ENCODE measurements at places on chromosomes 2 and 18. TPM values are rescaled to one million over a fixed set of nuclear protein-coding genes. Genes with fewer than 3 reads are reported as not detected.

Gene NEU2
- not detected for total RNA-seq

Gene HOXD1
- 10.4 TPM for total RNA-seq

Gene LCT
- 0.07 TPM for total RNA-seq

Gene ATP8B1
- total RNA-seq: 100 TPM

Gene EMILIN1
- 16.6 TPM for total RNA-seq

Gene GRP
- total RNA-seq: not detected

DNA sequence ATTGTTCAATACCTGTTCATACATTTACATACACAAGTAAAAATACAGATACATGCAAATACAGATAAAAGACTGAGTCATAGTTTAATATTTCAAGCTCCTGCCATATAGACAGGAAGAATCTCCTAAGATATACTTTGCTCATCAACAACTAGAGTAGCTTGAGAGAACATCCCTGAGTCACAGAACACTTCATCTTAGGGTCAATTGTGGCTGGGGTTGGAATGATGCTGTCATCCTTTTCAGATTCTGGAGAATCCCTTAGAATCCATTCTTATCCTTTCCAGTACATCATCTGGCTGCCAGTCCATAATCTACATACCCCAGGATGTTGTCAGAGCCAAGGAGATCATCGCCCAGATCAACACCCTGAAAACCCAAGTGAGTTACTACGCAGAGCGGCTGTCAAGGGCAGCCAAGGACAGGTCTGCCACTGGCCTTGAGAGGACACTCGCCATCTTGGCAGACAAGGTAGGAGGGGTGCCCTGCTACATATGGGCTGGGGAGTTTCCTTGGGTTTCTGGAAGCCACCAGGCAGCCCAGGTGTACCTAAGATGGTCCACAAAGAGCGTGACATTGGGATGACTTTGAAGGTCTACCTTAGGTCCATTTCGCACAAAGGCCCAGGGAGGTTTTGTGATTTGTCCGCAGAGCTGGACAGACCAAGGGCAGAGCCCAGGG, 55.7 kb downstream of the COA5 start:
- H3K27me3 ChIP-seq: no peaks in the 10 kb centered on the region
- H3K4me3 ChIP-seq: no peak overlapping the region
- no peak for DNase-seq
- H3K4me1 ChIP-seq: no peaks in the 10 kb centered on the region
- no peak overlapping the region for H3K27ac ChIP-seq
- H3K36me3 ChIP-seq: peaks cover 28% of the 10 kb centered on the region

GRCh38 chr2:65326276-65326675, 98.6 kb downstream of the ACTR2 start:
- H3K4me3 ChIP-seq: no peak overlapping the region
- no peak overlapping the region for H3K27ac ChIP-seq
- H3K36me3 ChIP-seq: no peaks in the 10 kb centered on the region
- no peaks in the 10 kb centered on the region for H3K4me1 ChIP-seq

DNA sequence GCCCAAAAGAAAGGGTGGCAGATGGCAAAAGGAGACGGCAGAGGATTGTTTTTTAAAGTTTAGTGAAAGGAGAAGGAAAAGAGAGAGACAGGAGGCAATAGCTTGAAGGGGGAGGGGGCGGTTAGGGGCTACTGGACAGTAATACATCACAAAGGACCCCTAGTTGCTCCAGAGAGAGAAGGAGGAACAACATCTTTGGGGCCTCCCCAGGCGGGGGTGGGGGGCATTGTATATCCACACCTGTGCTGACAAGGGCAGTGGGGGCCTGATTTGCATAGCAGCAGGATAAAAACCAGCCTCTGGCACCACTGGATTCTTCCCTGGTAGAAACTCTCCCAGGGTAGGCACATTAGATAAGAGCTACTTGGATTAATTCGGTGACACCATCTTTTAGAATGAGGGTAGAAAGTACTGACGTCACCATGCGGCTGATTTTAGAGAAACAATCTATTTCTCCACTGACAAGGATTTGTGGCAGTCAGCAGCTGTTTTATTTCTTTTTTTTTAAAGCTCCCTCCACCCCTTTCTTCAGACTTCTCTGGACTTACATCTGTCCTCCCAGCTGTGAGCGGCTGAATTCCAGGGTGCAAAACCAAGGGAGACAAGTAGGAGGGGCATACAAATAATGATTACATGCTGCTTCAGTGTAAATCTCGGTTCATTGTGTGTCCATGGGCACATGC, 199.8 kb upstream of the NRP2 start:
- no peaks in the 10 kb centered on the region for H3K27me3 ChIP-seq
- DNase-seq: no peak
- no peak overlapping the region for H3K4me3 ChIP-seq

DNA sequence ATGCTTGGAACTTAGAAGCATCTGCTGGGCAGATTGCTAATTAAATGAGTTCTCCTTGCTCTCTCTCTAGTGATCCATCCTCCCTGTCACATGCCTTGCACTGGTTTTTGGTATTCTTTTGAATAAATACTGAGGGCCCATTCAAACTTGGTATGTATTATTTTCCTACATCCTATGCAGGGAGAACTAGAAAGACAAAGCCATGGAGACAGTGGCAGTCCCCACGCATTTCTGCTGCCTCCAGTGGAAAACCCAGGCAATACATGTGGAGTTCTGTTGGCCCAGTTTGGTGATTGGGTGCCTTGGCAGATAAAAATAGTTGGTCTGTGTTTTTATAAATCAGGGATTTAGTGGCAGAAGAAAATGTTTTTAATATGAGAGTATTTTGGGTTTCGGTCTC, 68.7 kb downstream of the DIS3L2 start:
- H3K27me3 ChIP-seq: no peaks in the 10 kb centered on the region
- no peak overlapping the region for H3K27ac ChIP-seq
- no peak for DNase-seq

GRCh38 chr18:27411911-27412310, 226.8 kb upstream of the CHST9 start:
- H3K36me3 ChIP-seq: no peaks in the 10 kb centered on the region
- H3K4me3 ChIP-seq: no peak overlapping the region

GRCh38 chr2:70775141-70775540, 7.1 kb upstream of the ADD2 start:
- H3K36me3 ChIP-seq: no peaks in the 10 kb centered on the region
- no peak for DNase-seq

DNA sequence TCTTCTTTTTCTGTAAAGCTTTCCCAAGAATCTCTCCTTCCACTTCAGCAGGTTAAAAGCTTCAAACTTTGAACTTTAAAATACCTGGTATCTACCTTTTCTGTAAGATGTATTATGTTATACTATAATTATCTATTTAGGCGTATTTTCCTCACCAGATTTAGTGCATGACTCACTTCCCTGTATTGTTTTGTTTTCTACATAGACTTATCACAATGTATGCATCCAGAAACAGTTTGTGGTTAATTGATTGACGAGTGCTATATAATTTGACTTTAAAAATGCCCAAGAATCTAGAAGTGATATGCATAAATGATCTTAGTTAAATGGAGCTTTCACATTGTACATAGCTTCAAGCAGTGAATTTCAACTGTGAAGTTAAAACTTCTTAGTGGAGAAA, 473.9 kb upstream of the CDH2 start:
- H3K4me1 ChIP-seq: peaks cover 6% of the 10 kb centered on the region
- DNase-seq: peak; percentile 59
- no peak overlapping the region for H3K4me3 ChIP-seq
- H3K27ac ChIP-seq: no peak overlapping the region
- no peaks in the 10 kb centered on the region for H3K27me3 ChIP-seq

- no peak overlapping the region for H3K4me3 ChIP-seq
- no peak overlapping the region for H3K27ac ChIP-seq
- H3K27me3 ChIP-seq: no peaks in the 10 kb centered on the region
- H3K36me3 ChIP-seq: peaks cover 2% of the 10 kb centered on the region
- peak; percentile 22 for DNase-seq
- H3K4me1 ChIP-seq: no peaks in the 10 kb centered on the region
These were observed 62.5 kb downstream of the RPIA start for GRCh38 chr2:88753833-88754584.

- no peak for DNase-seq
- no peaks in the 10 kb centered on the region for H3K36me3 ChIP-seq
- no peak overlapping the region for H3K27ac ChIP-seq
- H3K4me3 ChIP-seq: no peak overlapping the region
These were observed 87.7 kb upstream of the DDX18 start for GRCh38 chr2:117726747-117727146.

DNA sequence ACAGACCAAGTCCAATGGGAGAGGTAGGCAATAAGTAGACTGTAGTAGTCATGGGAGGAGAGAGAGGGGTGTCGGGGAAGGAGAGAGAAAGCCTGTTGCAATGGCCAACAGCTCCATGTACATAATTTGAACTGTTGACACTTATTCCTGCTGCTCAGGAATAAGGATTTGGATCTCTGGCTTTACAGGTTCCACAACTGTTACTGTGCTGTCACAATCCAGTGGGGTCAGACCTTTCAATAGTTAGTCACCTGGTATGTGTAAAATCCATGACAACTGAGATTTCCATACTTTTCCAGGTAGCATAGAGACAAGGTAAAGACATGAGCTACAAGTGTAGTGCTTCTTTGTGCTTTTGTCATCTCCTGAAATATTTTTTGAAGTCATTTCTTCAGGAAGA, 47.5 kb upstream of the RIOK3 start:
- H3K36me3 ChIP-seq: no peaks in the 10 kb centered on the region
- peaks cover 19% of the 10 kb centered on the region for H3K4me1 ChIP-seq
- DNase-seq: no peak
- H3K4me3 ChIP-seq: no peak overlapping the region

- H3K4me1 ChIP-seq: peaks cover 19% of the 10 kb centered on the region
- H3K36me3 ChIP-seq: no peaks in the 10 kb centered on the region
- peak; percentile 51 for DNase-seq
These were observed 5.1 kb downstream of the IL1B start for GRCh38 chr2:112831513-112831845.

- no peaks in the 10 kb centered on the region for H3K27me3 ChIP-seq
- H3K4me1 ChIP-seq: peaks cover 6% of the 10 kb centered on the region
- H3K27ac ChIP-seq: no peak overlapping the region
- no peaks in the 10 kb centered on the region for H3K36me3 ChIP-seq
- DNase-seq: no peak
- no peak overlapping the region for H3K4me3 ChIP-seq
These were observed 28.6 kb downstream of the ITGA6 start for GRCh38 chr2:172456002-172456401.

DNA sequence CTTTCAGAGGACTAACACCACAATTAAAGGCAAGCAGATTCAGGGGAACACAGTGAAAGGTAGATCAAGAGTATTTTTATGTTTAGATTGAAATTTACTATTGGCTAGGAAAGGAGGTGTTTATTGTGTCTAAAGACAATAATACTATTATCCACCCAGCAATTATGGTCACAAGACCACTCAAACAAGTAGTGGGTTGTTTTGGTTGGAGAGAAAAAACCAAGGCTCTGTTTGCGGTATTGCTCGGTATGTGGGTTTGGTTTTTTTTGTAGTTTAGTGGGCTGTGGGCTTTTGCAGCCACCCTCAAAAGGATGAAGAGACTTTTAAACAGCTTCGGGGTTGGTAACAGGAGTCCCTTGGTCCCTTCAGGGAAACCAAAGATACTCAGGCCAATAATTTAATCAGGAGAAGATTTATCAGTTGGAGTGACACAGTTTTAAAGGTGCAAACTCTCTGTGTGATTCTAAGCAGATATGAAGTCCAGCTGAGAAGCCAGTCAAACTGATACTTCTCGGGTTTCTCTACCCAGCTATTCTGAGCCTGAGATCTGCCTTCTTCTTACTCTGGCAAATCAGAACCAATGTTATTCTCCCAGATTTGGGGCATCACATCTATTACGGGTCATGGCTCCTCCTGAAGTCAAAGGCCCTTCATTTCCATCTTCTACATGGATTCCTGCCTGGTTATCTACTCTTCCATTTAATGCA, 55.3 kb downstream of the DCC start:
- no peak overlapping the region for H3K4me3 ChIP-seq
- H3K27ac ChIP-seq: no peak overlapping the region

GRCh38 chr2:225037415-225038230, 4.6 kb downstream of the DOCK10 start:
- peaks cover 6% of the 10 kb centered on the region for H3K27me3 ChIP-seq
- no peak overlapping the region for H3K27ac ChIP-seq
- no peak for DNase-seq
- H3K4me3 ChIP-seq: no peak overlapping the region
- no peaks in the 10 kb centered on the region for H3K36me3 ChIP-seq

DNA sequence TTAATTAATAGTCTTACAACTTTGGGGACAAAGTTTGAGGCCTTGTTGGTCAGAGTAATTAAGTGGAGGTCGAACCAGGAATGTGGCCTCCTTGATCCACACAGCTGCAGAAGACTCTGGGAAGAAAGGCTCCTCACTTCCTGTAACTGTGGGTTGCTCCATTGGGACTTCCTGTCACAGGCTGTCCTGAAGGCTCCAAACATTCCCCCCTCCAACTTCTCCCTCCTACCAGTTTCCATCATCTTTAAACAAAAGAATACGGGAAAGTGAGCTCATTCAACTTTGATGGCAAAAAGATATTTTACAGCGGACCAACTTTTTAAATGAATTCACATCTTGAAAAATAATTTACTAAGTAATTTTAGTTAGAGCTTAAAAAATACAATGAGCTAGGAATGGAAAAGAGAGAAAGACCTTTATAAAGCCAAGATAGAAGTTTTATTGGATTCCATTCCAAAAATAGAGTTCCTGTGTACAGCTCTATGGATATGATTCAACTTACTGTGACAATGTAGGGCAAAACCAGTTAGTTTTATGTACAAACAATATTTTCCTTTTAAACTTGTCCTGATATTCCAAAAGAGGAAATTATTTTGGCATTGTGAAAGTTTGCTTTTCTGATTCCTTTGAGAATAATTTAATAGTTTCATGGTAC, 212.0 kb upstream of the NABP1 start:
- H3K36me3 ChIP-seq: no peaks in the 10 kb centered on the region
- DNase-seq: no peak
- H3K27ac ChIP-seq: peak overlapping the region; percentile 26
- peaks cover 12% of the 10 kb centered on the region for H3K4me1 ChIP-seq
- no peak overlapping the region for H3K4me3 ChIP-seq

DNA sequence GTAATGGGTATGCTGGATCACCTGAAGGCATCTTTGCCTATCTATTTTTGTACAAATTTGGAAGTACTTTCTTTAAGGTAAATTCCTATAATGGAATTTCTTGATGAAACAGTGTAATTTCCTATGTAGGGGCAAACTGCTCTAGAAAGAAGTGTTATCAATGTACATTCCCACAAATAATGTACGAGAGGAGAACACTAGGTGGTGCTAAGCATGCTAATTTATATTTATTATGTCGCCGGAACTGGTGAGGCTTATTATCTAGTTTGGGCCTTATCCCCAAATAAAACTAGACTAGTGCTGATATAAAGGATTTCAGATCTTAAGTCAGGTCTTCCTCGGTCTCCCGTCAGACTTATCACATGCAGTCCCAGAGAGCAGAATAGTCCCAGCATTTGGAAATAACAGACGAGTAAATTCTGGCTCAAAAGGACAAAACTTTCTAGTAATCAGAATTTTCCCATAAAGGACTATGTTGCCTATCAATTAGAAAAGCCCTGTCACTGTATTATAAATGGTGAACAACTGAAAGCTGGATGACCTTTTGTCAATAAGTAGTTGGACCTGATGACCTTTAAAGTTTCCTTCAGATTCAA, 86.9 kb upstream of the RBBP8 start:
- no peak overlapping the region for H3K4me3 ChIP-seq
- no peaks in the 10 kb centered on the region for H3K4me1 ChIP-seq
- no peak overlapping the region for H3K27ac ChIP-seq
- H3K36me3 ChIP-seq: no peaks in the 10 kb centered on the region
